ENCODE measurements at places on chromosomes 7 and 10.

DNA sequence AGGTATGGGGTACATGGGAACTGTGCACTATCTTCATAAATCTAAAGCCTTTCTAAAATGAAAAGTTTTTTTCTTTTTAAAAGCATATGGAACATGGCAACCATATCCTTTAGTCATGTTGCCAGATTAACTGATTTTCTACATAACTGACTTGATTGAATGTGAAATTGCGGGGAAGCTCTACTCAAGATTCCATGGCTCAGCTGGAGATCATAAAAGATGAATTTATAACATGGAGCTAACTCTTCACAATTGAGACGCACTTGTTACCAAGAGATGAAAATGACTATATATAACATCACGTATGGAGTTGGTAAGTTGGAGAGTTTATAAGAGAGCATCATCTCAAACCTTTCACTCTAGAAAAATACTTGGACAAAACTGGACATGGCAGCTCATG is 190.2 kb upstream of the MYO3A start:
- no peaks in the 10 kb centered on the region for H3K27me3 ChIP-seq
- no peak overlapping the region for H3K27ac ChIP-seq
- no peak overlapping the region for H3K4me3 ChIP-seq
- no peak for DNase-seq
- no peaks in the 10 kb centered on the region for H3K4me1 ChIP-seq

DNA sequence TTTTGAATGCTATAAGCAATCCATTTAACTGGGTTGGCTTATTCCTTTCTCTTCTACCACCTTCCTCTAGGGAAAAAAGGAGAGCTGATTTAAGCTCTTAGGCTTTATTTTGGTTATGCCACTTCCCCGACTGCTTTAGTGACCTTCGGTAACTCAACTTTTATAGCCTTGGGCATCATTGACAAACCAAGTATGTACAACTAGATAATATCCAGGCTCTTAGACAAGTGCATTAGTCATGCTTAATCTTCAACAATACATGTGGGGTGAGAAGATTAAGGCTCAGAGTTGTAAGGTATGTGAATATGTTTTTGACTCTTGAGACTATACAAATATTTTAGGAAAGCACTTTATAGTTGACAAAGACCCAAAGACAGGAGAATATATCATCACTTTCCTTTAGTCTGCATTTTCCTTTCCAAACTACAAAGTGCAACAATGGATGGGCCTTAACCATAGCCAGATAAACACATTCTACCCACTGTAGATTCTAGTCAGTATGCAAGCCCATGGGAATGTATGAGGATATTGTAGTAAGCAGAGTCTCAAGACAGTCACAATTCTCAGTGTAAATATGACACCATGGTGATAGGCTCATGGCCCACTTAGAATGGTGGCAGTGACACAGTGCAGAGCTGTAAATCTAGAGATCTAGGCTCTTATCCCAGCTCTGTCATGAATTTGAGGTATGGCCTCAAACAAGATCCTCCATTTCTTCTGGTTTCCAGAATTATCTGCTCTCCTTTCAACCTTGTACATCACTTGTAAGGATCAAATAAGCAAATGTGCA is 1117.3 kb downstream of the SORCS3 start:
- H3K27ac ChIP-seq = no peak overlapping the region
- no peak for DNase-seq
- no peaks in the 10 kb centered on the region for H3K36me3 ChIP-seq
- H3K27me3 ChIP-seq = no peaks in the 10 kb centered on the region
- no peaks in the 10 kb centered on the region for H3K4me1 ChIP-seq

GRCh38 chr7:137682596-137682995 is 164.2 kb downstream of the DGKI start:
- H3K36me3 ChIP-seq = no peaks in the 10 kb centered on the region
- no peaks in the 10 kb centered on the region for H3K4me1 ChIP-seq
- DNase-seq = no peak
- H3K27me3 ChIP-seq = peaks cover 3% of the 10 kb centered on the region
- H3K4me3 ChIP-seq = no peak overlapping the region

GRCh38 chr10:25556457-25556856 is 377.6 kb upstream of the MYO3A start:
- H3K27me3 ChIP-seq = no peaks in the 10 kb centered on the region
- no peaks in the 10 kb centered on the region for H3K4me1 ChIP-seq
- no peaks in the 10 kb centered on the region for H3K36me3 ChIP-seq

DNA sequence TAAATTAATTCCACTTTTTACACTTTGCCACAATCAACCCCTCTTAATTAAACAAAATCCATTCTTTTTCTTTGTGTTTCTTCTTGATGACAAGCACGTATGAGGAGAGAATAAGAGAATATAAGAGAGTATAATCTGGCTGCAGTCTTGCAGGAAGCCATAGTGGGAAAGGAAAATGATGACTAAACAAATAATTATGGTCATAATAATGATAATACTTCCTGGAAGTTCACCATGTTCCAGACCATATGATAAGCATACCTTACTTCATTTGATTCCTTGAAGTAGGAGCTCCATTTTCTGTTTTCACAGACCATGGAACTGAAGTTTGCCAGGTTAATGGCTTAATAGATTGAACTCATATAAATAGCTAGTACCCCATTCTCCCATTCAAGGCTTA is 237.8 kb downstream of the SEMA3D start:
- no peaks in the 10 kb centered on the region for H3K27me3 ChIP-seq
- DNase-seq = no peak
- no peak overlapping the region for H3K4me3 ChIP-seq
- no peaks in the 10 kb centered on the region for H3K36me3 ChIP-seq
- H3K27ac ChIP-seq = no peak overlapping the region

DNA sequence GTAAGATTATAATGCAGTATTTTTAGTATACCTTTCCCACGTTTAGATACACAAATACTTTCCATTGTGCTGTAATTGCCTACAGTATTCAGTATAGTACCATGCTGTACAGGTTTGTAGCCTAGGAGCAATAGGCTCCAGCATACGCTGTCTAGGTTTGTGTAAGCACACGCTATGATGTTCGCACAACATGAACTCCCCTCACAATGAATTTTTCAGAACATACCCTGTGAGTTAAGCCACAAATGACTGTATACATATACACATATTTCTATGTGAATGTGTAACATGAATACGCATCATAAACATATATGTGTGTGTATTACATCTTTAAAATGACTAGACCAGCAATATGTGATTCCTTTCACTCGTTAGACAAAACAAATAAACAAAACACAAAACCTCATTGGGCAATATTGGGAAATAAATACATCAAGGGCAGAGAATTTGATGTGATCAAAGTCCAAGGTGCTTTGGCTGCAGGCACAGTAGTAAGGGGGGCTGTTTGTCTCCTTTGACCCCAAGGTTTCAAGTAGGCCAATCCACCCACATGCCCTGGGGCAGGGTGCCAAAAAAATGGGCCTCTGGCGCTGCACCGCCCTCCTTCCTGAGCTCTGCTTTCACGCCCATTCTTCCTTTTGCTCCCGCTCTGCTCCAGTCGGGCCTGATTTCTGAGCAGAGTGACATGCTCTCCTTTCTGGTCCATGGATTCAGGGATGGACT is 33.9 kb downstream of the CHN2 start:
- H3K27me3 ChIP-seq = no peaks in the 10 kb centered on the region
- H3K4me3 ChIP-seq = no peak overlapping the region
- H3K27ac ChIP-seq = no peak overlapping the region
- no peak for DNase-seq
- no peaks in the 10 kb centered on the region for H3K4me1 ChIP-seq
- H3K36me3 ChIP-seq = no peaks in the 10 kb centered on the region
